ENCODE measurements at places on chromosomes 2 and 18.
A peak's percentile ranks its signal among the peaks of the same experiment; 100 is the strongest.

- no peak for DNase-seq
These were observed 33.5 kb downstream of the INPP4A start for GRCh38 chr2:98478088-98478551.

GRCh38 chr2:41706286-41706685 lies 341.5 kb upstream of the PKDCC start:
- DNase-seq = no peak

DNA sequence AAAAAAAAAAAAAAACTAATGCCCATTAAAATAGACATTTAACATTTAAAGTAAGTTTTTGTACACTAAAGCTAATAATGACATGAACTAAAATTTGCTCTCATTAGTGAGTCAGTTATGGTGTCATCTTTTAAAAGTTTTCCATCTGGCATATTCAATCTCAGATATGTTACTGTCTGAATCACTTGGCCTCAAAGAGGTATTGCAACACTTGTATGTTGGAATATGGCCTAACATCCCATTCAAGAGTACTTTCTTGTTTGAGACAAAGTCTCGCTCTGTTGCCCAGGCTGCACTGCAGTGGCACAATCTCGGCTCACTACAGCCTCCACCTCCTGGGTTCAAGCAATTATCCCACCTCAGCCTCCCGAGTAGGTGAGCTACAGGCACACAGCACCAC lies 169.7 kb downstream of the TMEM163 start:
- DNase-seq = no peak

GRCh38 chr2:107542314-107542740 lies 284.4 kb upstream of the RGPD4 start:
- no peak for DNase-seq

DNA sequence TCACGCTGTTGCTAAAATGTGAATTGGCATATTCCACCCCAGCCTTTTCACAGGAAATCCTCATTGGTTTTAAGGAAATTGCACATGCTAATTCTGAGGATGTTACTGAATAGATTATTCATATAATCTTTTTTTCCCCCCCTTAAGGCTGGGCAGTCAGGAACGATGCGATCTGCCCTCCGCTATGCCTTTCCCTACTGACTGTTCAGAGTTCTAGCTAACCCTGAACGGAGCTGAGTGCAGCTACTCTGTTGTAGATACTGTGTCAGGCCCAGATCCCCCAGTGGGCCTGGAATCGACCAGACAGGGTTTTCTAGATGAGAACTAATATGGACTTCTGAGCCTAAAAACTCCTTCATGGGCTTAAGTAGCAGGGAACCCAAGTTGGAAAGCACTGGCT lies 192.2 kb downstream of the TCF4 start:
- DNase-seq = no peak

- no peak for DNase-seq
These were observed 110.8 kb downstream of the NR4A2 start for GRCh38 chr2:156221703-156222102.

GRCh38 chr2:155930312-155930711 lies 402.2 kb downstream of the NR4A2 start:
- no peak for DNase-seq

DNA sequence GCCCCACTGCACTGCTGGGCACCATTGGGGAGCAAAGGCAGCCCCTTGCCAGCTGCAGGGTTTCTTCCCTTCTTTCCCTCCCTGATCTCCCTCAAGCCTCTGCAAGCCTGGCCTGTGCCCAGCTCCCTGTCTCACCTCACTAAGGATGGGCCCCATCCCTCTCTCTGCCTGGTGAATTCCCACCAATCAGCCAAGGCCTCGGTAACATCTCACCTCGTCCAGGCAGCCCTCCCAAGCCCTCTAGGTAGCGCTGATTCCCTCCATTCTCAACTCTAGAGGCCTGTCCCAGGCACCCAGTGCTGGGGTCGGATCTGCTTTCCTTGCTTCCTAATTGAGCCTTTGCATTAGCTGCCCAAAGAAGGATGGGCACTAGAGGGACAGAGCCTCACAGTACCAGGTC lies 63.0 kb downstream of the CELF4 start:
- no peak for DNase-seq

- no peak for DNase-seq
These were observed 49.0 kb upstream of the MAP4K3 start for GRCh38 chr2:39486071-39486470.

GRCh38 chr18:55763805-55764204 lies 175.8 kb upstream of the TCF4 start:
- no peak for DNase-seq

- DNase-seq = no peak
These were observed 1023.9 kb upstream of the ZEB2 start for GRCh38 chr2:145543856-145544255.

- peak; percentile 92 for DNase-seq
These were observed 83.9 kb downstream of the STPG4 start for GRCh38 chr2:47070920-47071824.

- no peak for DNase-seq
These were observed 188.6 kb downstream of the LRP1B start for GRCh38 chr2:141942006-141942789.

GRCh38 chr2:55010915-55011314 lies 39.3 kb downstream of the RTN4 start:
- no peak for DNase-seq

DNA sequence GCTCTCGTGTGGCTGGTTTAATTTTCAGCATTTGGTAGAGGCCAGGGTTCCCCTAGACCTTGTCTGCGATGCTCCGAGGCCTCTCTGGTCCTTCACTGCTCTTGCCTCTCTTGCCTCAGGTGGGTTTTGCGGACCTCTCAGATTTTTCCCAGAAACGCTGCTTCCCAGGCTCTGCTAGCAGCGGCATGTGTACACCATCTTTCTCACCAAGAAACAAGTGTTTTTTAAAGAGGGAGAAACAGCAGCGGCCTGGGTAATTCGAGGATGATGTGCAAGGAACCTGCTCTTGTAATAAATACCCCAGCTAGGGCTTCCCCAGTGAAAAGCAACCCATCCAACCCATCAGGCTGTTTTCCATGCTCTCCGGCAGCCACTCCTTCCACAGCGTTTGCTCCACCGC lies 33.5 kb upstream of the COL6A3 start:
- DNase-seq = no peak

DNA sequence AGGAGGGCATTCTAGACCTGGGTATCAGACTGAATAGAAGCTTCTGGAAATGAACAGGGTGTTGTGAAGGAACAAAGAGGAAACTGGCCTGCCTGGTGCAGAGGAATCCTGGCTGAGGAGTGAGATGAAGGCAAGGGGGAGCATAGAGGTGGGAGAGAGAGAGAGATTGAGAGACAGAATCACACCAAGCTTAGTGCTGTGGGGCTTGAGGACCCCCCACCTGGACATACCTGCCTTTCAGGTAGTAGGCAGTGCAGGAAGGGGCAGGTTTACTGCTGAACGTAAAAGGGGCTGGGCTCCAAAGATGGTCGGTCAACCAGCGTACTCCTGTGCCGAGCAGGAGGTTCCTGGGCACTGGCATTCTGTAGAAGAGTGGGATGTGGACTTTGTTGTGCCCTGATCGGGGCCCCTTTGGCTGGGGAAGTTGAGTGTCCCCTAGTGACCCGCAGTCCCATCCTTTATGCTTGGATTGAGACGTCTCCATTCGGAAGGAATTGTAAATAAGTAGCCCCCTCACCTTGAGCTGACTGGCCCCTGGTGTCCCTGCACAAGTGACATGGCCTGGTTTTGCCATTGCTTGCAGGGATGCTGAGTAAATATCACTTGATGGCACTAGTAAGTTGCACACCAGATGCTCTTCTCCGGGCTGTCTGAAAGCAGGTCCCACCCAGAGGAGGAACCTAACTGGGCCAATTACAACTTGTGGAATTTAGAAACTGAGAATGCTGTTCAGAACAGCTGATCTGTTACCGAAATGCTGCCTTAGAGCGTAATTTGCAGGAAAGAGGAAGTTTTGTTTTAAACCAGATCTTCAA lies 1.4 kb downstream of the UBE2F start:
- DNase-seq = peak; percentile 38

GRCh38 chr2:29657674-29658073 lies 263.7 kb downstream of the ALK start:
- no peak for DNase-seq

GRCh38 chr18:60951091-60951490 lies 382.1 kb upstream of the CDH20 start:
- DNase-seq = no peak

- peak; percentile 3 for DNase-seq
These were observed 681.3 kb downstream of the ADCYAP1 start for GRCh38 chr18:1585881-1586488.

DNA sequence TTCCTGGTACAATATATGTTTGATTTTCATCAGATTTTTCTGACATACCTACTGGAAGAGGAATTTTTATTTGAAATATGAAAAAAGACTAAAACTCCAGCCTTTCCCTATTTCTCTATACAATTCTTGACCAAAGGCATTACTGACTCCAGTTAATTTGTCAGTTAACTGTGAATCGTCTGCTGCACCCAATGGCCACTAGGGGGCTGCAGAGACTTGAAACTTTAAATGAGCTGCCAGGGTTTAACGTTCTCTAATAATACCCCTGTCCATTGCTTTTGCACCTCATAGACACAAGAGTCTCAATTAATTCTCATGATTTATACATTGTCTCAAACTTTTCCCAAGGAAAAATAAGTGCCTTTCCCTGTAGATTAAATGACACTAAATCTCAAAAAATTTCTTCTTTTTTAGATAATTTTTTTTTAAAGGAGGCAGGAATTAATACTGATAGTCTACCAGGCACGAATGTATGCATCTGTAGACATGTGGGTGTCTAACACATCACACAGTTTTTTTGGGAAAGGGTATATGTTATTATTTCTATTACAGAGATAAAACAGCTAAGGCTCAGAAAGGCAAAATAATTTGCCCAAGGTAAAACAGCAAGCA lies 1.8 kb upstream of the ALK start:
- DNase-seq = peak; percentile 62

DNA sequence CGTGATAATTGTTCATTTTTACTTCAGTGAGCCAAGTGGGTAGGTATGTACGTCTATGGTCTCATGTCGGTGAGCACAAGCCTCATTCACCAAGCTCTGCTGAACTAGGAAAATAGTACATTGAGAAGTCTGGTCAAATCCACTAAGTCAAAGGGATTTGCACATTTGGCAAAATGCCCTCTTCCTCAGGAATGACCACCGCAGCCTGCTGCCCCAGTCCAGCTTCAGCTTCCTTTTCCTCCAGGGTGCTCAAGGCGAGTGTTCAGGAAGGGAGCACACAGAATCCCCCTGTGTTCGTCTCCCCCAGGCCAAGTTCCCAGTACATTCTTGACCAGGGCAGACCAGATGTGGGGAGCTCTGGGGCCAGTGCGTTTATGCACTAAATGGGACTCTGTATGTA lies 23.0 kb downstream of the TCF7L1 start:
- no peak for DNase-seq

DNA sequence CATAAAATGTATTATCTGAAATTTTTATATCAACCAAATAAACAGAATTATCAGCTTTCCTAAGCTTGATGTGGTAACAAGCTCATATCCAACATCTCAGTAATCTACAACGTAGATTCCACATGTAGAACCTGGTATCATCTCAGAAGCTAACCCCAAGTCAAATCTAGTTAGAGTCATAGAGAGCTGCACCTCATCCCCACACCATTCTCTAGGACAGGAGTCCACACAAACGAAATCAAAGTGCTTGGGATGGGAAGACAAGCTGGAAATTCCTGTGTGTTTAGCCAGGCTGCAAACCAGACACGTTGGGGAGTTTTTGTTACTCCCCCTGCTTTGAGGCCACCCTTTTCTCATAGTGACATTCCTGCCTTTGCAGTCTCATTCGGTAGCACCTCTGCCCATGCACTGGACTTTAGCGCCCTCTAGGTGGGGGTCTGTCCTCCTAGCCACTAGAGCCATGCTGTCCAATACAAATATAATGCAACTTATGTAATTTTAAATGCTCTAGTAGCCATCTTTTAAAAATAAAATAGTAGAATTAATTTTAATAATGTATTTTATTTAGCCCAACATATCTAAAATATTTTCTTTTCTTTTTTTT lies 28.1 kb upstream of the SATB2 start:
- DNase-seq = peak; percentile 56

- no peak for DNase-seq
These were observed 382.6 kb downstream of the RAD51AP2 start for GRCh38 chr2:17135619-17136018.

- DNase-seq = peak; percentile 18
These were observed 93.9 kb downstream of the ACVR1 start for GRCh38 chr2:157782057-157782845.

- DNase-seq = no peak
These were observed 774.2 kb upstream of the FSHR start for GRCh38 chr2:49928551-49928950.

DNA sequence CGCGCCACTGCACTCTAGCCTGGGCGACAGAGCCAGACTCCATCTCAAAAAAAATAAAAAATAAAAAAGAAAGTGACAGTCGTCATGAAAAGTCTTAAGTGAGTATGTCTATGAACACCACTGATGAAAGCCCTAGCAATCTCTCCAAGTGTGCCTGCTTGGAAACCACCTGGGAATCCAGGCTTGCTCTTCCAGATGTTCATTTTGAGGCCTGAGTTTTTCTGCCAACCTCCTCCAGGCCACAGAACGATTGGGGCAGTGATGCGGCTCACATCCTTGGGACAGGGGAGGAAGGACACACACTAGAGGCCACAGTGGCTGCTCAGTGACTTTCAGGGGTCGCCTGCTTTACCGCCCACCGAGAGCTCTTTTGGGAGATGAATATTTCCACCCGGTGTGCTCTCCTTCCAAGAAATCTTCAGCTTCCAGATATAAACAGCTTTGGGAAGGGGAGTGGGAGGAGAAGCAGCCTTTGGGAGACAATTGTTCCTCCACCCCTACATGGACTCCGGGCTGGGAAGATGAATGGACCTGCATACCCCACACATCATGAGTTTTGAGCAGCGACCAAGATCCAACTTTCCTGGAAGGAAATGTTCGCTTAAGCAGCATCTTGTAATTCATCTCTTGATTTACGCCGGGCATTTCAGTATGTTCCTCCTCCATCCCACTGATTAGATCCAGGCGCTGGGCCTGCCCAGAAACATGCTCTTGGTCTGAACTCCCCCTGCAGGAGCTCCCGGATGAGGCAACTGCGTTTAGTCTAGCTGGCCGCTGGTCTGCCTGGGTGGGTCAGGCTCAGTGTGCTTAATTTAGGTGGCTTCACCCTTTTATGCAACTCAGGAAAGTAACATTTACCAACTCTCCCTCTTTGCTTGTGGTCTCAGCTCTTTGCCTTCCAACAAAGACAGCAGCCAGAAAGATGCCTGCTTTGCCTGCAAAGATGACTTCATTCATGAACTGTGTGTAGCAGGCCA lies 6.2 kb upstream of the ARMC9 start:
- peak; percentile 82 for DNase-seq

DNA sequence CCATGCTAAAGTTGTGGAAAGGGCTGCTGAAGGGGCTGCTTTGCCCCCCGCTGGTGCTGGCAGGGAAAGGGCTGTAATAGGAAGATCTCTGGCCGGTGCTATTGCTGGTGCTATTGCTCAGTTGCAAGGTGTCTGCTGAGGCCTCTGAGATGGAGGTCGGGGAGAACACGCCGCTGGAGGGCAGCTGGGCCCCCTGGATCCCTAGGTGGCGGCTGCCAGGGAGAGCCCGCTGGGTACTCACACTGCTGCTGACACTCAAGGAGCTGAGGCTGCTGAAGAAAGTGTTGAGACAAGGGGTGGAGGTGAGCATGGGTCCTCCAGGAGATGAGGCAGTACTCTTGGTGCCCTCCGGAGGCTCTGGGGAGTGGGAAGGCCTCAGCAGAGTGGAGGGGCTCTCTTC lies 4.2 kb downstream of the FOXI3 start:
- DNase-seq = no peak
